Occipital lobe (tissue), 3 donors: ENCODE measurements at places on chromosomes 13 and 19.

- no peak for DNase-seq
Observed at GRCh38 chr13:51235756-51236490, 13.7 kb downstream of the FAM124A start.

DNA sequence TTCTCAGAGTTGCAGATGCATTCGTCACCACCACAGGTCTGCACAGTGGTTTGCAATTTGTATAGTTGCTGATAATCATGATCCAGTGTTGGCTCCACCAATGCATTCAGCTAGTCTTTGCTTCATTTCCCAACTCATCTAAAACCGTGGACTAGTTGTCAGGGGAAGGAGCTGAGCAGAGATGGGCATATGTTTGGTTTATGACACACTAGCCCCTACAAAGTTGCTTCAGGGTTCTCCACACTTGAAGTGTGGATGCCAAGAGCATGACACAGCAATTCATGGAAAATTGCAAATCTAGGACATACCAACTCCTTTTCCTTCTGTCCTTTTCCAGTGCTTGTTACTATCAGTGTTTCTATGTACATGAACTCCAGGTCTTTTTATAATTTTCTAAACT, 168.0 kb downstream of the TNFSF13B start:
- no peak for DNase-seq

- DNase-seq: no peak
Observed at GRCh38 chr13:80214521-80214991, 126.4 kb downstream of the SPRY2 start.

- DNase-seq: no peak
Observed at GRCh38 chr19:16226184-16226591, 28.5 kb downstream of the AP1M1 start.

DNA sequence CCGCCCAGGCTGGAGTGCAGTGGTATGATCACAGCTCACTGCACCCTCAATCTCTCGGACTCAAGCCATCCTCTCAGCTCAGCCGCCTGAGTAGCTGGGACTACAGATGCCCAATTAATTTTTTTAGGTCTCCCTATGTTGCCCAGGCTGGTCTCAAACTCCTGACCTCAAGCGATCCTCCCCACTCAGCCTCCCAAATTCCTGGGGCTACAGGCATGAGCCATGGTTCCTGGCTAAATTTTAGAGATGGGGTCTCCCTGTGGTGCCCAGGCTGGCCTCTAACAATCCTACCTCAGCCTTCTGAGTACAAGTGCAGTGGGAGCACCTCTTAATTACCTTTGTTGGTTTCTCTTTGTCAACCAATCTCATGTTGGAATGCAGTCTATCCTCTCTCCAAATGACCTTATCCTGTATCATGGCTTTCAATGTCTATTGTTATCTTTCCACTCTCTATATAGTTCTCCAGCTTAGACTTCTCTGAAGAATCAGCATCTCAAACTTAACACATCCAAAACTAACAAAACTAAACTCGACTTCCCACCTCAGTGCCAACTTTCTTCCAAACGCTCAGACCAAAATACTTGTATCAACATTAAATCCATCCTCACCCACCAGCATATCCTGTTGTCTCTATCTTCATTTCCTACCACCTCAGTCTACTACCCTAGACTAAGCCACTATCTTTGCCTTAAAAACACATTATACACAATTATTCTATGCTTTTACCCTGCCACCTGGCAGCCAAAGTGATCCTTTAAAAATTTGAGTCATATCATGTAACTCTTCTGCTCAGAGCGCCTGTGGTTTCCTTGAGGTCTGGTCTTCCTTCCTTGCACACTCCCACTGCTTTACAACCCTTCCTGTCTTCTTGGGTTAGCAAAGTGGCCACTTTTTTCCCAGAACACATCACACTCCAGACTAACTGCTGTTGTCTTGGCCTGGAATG, 6.7 kb downstream of the TPT1 start:
- DNase-seq: no peak

DNA sequence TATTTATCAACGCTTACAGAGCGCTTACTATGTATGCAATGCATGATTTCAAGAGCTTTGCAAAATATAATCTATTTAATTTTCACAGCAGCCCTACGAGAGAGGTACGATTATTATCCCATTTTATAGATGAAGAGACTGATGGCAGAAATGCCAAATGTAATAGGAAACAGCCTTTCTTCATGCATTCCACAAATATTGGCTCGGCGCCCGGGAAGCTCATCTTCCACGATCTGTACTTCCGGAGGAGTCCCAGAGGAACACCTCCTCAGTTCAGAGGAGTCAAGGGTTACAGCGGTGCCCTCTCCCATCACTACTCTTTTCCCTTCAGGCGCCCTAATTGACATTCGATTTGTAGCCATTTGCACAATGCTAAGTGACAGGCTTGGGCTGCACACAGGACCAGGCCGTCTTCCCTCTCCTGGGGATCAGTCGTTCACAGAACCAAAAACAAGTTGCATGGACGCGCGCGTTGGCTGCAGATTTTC, 1.1 kb upstream of the ARHGAP35 start:
- no peak for DNase-seq
